OCI-M1 (cell line): ENCODE measurements at places on chromosomes 1 and 21.

DNA sequence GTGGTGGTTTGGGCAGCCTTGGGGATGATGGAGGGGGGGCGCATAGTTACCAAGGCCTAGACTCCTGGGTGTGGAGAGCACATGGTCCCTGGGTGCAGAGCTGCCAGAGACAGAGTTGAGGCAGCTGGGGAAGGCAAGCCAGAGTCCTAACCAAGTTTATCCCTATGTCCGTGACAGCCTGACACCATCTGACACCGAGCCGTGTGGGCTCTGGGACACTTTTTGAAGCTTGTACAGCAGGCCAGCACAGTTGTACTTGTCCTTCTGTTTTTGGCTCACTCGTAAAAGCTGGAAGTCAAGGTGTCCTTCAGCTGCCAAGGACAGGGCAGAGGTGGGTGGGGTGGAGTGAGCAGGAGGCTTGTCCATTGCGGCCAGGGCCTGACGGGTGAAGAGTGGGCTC, 28.5 kb downstream of the SLC26A9 start:
- no peak for DNase-seq

- no peak for DNase-seq
These were observed 3.4 kb downstream of the NLRP3 start for GRCh38 chr1:247419336-247419735.

DNA sequence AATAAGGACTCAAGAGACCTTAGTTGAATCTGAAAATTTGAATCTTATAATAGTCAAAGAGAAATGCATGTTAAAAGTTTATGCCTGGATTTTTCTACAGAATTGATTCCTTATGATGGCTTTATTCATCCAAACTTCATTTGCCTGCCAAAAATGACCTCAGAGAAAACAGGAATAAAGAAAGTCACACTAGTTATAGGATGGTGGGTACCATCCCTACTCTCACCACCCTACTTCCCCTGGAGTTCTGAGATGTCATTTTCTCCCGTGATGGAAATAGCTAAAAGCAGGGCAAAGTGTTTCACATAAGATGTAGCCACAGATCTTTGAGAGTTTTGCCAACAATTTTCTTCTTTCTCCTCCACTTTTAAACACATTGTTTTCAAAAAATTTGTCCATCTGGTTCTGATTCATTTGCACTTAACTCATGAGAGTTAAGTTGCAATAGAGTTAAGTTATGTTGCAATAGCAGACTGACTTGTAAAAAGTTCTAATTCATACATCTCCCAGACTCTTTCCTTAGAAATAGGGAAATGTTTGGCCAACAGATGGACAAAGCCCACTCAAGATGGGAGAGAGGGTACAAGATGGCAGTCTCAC, 384.6 kb downstream of the PLPP3 start:
- no peak for DNase-seq

DNA sequence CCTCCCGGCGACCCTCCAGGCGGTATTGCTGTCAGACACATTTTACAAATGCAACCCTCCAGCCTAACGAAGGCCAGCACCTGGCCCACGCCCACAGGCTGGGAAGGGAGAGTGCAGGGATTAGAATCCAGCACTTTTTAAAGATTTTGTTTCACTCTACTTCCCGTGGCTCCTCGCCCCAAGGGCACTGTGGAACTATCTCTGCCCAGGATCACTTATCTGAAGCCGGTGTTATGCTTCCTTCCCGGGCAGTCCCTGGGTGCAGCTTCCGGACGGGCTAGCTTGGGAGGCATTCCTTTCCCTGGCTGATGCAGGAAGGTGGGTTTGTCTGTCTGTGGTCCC, 35.8 kb downstream of the CCN1 start:
- DNase-seq = no peak

DNA sequence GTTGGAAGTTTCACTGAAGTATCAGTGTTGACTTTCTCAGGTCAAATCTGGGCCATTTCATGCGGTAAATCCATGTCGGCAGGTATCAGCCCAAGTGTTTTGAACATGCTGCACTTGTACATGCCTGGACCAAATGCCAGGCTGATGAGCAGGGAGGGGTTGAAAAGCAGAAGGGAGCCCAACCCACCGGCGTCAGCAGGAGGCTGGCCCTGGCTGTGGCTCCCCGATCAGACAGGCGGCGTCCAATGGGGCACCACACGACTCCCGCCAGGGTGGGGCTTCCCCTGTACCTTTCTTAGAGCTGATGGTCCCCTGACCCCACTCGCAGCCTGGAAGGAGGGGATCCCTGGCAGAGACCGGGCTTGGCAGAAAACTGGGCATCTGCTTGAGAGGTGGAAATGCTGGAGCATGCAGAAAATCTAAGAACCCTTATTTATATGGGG, 540.0 kb downstream of the KIF26B start:
- DNase-seq = no peak

- DNase-seq = no peak
These were observed 12.2 kb downstream of the UTP25 start for GRCh38 chr1:209839875-209840546.

DNA sequence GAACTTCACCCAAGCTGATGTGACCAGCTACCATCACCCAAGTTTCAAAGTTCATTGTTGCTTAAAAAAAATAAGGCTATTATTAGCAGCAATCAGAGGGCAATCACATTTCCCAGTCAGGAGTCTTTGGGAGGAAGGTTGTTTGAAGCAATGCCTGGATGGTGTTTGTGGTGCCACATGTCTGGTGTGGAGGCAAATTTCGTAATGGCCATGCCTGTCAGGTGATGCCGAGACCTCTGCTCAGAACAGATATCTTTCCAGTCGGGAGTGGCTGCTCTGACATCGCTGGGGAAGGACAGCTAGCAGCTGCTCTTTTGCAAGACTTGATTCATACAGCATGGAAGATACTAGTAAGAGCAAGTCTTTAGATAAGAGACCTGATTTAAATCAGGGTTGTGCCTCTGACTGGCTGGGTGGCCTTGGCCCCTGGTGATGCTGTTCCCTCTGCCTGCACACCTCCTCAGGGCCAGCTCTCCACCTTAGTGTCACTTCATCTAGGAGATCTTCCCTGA, 187.8 kb upstream of the JUN start:
- DNase-seq = peak; percentile 82

- no peak for DNase-seq
These were observed 3.7 kb downstream of the SMYD3 start for GRCh38 chr1:246503341-246503740.

- no peak for DNase-seq
These were observed 36.9 kb upstream of the RGS1 start for GRCh38 chr1:192538407-192539296.

DNA sequence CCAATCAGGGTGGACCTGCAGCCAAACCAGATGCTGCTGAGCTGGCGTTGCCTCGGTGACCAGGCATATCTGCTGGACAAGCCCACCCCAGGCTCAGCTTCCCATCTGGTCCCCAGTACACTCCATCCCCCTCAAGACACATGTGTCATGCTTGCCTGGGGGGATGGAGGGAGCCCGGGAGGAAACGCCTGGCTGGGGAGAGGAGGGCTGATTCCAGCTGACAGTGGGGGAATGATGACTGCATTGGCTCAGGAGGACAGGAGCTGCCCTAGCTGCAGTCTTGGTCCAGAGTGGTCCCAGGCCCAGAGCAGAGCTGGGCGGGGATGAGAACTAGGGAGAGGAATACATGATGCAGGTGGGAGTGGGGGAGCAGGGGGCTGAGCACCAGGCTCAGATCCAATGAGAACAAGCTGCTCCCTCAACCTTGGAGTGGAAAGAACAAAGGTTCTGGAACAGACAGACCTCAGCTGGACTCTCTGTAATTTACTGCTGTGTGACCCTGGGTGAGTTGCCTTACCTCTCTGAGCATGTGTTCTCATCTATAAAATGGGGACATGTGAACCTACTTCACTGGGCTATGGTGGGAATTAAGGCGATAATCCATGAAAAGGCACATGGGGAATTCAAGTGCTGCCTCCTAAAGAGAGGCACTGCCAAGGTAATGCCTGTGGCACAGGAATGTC, 23.1 kb upstream of the ECE1 start:
- DNase-seq = no peak

DNA sequence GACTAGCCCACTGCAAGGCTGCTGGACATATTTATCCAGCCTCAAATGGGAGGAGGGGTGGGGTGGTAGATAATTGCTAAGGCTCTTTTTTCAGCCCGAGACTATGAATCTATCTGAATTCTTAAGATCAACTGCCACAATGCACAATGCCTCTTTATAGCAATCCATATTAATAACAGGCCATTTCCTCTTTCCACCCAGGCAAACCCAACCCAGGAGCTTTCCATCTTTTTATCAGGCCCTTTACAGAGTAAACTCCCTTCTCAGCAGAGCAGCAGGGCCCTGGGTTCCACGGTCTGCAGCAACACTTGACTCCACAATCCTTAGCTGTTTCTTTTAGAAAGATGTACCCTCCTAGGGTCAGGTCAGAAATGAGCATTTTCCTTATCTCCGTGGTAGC, 806 bp downstream of the DDOST start:
- peak; percentile 23 for DNase-seq

DNA sequence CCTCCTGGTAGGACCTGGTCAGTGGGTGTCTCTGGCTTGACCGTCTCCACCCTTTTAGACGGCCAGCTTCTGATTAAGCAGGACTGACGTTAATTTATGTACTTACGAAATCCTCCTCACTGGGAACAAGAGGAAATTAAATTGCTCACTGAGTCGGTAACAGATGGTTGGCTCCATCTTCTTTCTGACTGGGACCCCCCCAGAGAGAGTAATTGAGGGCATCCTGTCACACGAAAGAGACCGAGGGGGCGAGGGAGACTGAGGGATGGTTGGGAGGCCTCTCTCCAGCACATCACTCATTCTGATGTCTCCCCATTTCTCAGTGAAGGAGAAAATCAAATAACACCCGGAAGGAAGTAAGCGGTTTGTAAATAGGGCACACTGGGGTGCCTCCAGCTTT, 104.8 kb downstream of the OMA1 start:
- DNase-seq = no peak

GRCh38 chr1:156882543-156882942, 11.0 kb upstream of the PEAR1 start:
- peak; percentile 74 for DNase-seq

- peak; percentile 41 for DNase-seq
These were observed 4.9 kb upstream of the KIF14 start for GRCh38 chr1:200625381-200625824.

DNA sequence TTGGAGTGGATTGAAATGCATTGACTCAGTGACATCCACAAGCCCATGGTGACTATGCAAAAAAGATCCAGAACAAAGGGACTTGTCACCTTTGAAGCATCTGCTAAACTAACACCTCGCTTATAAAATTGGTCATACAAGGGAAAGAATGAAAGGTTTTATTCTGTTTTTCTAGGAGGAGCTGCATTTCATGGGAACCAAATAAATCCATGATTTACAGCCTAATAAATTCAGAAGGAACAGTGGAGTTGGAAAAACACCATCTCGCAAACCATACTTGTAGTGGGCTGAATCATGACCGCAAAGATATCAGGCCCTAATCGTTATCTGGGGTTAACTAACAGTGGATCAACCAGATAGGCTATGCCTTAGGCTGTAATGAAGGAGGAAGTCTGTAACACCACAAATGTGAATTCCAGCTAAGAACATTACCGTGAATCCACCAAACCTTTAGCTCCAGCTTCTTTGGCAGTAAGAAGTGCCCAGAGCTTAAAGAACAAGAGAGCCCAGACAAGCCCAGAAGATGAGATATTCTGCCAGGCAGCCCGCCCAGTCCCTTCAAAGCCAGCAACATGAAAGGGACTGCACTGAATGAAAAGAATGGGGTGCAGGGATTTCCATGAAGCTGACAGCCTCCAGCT, 27.4 kb downstream of the RSPH1 start:
- peak; percentile 82 for DNase-seq

- no peak for DNase-seq
These were observed 92.3 kb upstream of the CHODL start for GRCh38 chr21:18152371-18152770.

DNA sequence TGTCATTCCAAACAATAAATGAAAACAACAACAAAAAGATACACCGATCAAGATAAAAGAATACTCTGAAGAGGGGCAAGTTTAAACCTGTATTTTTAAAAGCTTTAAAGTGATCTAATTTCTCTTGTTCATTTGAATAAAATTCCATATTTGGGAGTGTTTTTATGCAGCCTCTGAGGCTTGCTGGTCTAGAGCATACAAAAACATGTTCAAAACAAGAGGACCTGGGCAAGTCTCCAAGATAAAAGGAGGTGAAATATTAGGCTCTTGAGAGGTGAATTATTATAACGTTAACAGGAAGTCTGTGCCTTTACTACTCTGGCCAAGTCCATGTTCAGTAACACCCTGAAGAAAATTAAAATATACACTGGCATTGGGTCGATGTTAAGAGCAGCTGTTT, 20.1 kb downstream of the URB1 start:
- DNase-seq = no peak

DNA sequence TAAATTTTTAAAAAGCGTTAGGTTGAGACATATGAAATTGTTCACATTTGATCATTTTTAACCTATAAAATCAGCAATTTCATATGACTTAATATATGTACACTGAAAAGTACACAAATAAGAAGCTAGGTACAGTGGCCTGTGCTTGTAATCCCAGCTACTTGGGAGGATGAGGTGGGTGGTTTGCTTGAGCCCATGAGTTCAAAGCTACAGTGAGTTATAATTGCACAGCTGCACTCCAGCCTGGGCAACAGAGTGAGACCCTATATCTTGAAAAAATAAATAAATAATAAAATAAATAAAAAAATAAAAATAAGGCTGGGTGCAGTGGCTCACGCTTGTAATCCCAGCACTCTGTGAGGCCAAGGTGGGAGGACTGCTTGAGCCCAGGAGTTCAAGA, 5.2 kb upstream of the EPB41 start:
- no peak for DNase-seq

- no peak for DNase-seq
These were observed 48.7 kb upstream of the ZC3H11B start for GRCh38 chr1:219661464-219662092.

DNA sequence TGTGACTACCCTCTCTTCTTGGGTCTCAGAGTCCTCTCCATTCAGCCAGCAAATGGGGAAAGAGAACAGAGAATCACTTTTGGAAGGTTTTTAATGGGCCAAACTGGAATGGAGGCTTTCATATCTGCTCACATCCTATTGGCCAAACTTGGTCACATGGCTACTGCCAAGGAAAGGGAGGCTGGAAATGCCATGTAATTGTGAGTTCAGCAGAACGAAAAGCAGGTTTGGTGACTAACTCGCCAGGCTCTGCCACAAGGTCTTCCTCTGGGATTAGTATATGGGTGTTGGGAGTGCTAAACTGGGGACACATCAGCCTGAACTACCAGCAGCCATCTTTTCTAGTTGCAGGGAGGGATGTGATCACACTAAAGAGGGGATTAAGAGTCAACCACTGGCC, 19.2 kb downstream of the RD3 start:
- DNase-seq = no peak

DNA sequence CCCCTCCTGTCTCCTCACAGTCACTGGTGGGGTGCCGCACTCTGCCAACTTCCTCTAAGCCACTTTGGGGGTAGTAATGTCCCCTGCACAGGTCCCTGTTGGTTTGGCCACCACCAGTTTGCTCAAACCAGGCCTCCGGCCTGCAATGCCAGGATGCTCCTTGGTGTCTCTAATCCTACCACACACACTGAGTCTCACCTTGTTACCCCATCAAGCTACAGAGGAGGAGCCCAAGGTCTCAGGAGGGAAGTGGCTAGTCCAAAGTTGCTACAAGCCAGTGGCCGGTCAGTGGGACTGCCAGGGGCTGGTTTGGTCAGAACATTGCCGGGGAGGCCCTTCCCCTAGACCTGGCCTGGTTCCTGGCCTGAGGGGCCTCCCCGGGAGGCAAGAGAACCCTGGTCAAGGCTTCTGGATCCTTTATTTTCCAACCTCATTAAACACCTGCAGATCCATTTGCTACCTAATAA, 21.5 kb upstream of the LRP8 start:
- DNase-seq = no peak
